NCI-H2171 (cell line): ENCODE measurements at places on chromosomes 1 and 21.
A peak's percentile ranks its signal among the peaks of the same experiment; 100 is the strongest.

- no peak for DNase-seq
These were observed 199.6 kb downstream of the DPYD start for GRCh38 chr1:97721221-97721620.

GRCh38 chr21:33566514-33566913, 22.0 kb downstream of the DONSON start:
- DNase-seq, result no peak

DNA sequence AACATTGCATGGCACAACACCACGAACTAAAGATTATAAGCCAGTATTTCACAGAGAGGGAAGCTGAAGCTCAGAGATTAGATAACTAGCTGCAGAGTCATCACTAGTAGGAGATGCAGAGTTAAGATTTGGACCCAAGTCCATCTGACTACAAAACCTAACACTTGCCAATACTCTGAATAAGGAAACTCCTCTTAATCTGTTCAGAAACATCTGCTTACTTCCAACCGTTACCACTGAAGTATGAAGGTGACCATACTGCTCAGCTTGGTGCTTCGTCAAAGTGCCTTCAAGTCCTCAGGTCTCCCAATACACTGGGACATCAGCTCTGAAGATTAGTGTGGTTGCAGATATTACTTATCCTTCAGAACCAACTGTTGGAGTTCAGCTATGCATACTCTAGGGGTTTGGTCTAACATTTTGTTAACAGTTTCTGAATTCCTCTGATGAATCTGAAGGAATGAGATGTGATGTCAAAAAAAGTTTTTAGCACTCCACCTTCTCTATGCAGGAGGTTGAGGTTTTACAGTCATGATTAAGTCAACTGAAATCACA, 179.6 kb downstream of the TPR start:
- DNase-seq, result no peak

DNA sequence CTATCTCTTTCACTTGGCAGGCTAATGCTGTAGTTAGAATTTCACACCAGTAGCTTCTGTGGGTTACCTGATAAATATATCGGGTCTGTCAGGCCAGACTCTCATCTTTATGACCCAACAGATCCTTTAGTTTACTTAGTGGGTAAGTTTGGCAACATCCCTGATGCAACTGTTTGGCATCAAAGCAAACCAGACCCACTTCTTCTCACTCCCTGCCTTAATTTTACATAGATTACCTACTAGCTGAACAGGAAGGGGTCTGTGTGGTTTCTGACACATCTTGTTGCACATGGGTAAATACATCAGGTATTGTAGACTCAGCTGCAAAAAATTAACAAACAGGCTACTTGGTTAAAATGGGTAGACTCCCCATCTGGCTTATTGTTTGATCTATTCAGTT, 3.2 kb upstream of the GUK1 start:
- no peak for DNase-seq

GRCh38 chr1:242017580-242018233, 18.8 kb upstream of the MAP1LC3C start:
- DNase-seq, result peak; percentile 1

DNA sequence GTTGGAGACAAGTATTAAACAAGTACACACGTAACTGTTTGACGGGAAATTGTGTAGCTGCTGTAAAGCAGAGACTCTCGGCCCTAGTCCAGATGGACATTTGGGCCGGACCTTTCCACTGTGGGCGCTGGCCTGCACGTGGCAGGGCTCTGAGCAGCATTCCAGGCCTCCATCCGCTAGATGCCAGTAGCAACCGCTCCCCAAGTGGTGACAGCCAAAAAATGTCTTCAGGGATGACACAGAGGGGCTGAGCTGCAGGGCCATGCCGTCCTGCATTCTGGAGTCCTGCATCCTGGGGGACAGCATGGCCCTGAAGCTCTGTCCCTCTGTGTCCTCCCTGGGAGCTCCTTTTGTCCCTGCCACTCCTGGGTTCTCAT, 24.8 kb downstream of the A3GALT2 start:
- DNase-seq, result no peak

GRCh38 chr1:173758110-173758509, 43.3 kb downstream of the KLHL20 start:
- DNase-seq, result no peak

- no peak for DNase-seq
These were observed 18.4 kb downstream of the ERI3 start for GRCh38 chr1:44336668-44337067.

DNA sequence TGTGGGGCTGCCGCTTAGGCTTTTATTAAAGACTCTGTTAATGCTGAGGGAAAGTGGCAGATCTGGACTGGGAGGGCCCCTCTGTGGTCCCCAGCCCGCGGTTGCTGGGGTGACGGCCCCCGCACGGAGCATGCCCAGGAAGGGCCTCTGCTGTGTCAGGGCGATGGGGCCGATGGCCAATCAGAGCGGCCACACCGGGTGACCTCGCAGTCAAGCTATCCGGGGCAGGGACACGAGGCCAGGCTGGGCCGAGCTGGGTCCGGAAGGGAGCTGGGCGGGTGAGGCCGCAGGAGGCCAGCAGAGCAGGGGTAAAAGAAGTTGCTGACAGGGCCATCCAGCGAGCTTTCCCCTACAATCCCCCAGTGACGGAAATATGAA, 145.1 kb downstream of the CASZ1 start:
- DNase-seq, result no peak

DNA sequence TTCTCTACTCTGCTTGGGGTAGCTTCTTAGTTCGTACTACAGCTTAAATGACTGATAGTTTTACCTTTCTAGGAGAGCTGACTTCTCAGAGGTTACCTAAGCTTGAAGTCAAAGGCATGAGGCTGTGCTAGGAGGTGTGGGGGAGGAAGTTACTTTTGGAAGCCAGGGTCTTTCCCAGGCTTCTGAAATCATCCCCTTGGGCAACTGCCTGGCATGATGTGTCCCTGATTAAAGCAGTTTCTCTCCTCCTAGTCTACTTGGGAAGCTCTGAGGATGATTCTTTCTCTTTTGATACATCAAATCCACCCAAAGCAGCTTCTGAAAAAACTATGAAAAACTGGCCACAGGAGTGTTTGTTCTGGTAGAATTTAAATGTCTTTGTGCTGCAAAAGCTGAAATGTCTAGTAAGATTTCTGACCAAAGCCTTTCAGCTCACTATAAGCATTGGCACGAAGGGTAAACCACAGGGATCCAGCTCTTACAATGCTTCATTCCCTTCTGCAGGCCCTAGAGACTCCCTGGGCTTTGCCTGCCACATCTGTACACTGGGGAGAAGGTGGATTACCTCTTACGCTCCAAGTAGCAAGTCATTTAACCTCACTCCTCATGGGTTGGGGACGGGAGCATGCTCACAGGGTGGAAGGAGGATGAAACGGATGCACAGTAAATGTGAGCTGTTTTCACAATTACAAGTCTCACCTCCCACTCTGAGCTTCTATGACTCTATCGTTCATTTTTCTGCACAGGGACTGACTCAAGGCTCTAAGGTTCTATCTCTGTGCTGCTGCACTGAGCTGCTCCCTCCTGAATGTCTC, 59.6 kb downstream of the RUNX1 start:
- no peak for DNase-seq

DNA sequence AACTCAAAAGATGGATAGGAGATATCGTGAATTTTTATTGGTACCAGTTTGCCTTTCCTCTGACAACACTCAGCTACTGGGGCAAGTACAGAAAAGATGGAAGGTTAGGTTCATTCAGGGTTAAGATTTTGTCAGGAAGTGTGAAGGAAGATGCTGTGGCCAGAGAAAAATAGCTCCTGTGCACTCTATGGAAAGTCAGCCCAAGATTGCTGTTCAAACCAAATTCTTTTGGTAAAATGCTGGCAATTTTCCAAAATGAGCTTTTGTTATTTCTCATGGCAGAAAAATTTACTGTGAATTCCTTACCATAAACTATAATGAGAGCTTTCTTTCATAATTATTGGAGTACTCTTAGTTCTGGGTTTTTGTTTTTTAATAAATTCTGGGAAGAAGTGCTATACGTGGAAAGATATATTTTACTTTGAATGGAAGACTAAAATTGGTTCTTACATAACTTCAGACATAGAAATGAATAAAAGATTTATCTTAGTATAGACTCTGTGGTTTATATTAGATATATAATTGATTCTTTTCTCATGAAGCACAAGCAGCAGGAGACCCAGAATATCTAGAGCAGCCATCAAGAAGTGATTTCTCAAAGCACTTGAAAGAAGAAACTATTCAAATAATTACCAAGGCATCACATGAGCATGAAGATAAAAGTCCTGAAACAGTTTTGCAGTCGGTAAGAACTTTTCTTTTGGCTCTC, 112.2 kb downstream of the USP25 start:
- no peak for DNase-seq

DNA sequence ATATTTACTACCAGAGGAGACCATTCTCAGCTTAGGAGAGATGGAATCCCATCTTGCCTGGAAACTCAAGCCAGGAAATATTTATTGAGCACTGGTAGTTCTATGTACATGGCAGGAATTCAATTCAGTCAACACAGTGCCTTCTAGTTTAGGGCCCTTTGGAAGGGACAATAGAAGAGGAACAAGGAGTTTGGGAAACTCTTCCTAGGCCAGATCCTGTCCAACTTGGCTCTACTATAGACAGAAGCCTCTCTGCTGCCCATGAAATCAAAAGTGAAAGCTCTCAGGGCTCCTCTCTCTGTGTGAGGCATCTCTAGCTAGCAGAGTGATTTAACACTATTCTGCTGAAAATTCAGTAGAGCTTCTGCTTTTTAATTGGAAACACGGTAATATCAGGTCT, 244.6 kb upstream of the MAP1LC3C start:
- no peak for DNase-seq

GRCh38 chr1:63638471-63638870, 45.3 kb downstream of the PGM1 start:
- no peak for DNase-seq
